ENCODE measurements at places on chromosomes 6 and 20.

- no peak for DNase-seq
Observed at GRCh38 chr6:168365422-168366165, 46.0 kb upstream of the DACT2 start.

DNA sequence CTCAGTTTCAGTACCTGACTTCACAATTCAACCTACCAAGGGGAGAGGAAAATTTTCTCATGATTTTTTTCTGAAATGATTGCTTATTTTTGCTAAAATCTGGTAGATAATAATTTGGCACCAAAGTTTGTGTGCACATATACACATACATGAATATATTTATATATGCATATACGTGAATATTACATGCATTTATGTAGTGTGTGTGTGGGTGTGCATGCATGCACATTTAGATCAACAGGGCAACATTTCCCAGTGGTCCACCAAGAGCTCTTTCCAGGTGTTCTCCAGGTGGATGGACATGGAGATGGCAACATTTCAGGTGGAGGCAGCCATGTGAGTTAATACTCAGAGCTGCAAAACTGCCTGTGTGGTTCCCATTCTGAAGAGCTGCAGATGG, 320.9 kb downstream of the SAMD5 start:
- DNase-seq, result no peak

DNA sequence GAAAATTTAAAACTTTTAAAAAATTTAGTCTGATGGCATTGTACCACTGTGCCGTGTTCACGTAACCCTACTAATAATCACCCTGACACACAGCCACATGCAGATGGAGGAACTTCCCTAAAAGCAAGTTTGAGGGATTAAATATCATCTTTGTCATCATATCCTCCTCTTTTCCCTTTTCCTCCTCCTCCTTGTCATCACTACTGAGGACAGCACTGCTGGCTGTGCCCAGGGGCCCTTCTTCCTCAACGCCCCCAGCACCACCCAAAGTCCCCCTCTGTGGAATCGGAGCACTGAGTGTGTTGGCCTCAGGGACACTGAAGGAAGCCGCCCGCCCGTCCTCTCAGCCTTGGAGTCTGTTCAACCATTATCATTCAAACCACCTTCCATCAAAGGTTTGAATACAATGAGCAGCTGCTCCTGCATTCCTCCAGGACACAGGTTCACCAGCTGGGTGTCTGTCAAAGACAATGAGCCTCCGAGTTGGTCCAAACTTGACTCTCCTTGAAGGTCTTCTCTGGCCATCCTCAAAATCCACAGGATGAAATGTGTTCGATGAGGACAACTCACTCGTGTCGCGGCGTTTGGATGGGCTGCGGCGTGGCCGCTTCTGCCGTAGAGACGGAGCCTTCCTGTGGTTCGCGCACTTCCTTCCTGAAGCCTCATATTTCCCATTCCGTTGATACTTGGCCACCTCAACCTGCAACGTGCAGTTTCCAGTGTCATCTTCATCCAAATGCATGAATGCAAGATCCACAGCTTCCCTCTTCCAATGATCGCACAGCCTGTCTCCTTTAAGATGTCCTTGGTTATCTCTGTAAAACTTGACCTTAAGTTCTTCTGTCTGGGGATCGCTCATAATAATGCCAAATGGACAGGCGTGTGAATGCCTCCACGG, 23.3 kb downstream of the NQO2 start:
- DNase-seq, result no peak

GRCh38 chr20:48224533-48225050, 439.3 kb upstream of the SULF2 start:
- no peak for DNase-seq

- DNase-seq, result no peak
Observed at GRCh38 chr6:167495506-167496401, 170.9 kb downstream of the TTLL2 start.

Measured in GM13977 (cell line).